ENCODE measurements at places on chromosomes 1 and 21.

DNA sequence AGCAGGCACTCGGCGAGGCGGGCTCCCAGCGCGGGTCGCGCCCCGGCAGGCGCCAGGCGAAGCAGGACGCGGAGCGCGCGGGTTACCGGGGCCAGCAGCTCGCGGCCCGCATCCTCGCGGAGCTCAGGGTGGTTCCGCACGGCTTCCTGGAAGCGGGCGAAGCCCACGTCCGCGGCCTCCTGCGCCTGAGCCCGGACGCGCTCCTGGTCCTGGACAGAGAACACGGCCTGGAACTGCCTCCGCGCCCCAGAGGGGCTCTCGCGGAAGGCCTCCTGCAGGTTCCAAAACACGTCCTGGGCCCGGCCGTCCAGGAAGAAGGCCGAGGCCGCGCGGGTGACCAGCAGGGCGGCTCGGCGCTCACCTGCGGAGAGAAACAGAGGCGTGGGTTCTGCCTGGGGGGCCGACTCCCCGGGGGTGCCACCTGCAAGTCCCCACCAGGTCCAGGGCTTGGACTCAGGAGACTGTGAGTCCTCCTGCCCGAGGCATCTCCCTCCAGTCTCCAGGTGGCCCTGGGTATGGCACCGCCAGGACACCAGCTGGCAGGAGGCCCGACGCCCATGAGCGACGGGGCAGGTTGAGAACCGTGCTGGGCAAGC lies 11.4 kb downstream of the TTC34 start:
- DNase-seq: no peak

DNA sequence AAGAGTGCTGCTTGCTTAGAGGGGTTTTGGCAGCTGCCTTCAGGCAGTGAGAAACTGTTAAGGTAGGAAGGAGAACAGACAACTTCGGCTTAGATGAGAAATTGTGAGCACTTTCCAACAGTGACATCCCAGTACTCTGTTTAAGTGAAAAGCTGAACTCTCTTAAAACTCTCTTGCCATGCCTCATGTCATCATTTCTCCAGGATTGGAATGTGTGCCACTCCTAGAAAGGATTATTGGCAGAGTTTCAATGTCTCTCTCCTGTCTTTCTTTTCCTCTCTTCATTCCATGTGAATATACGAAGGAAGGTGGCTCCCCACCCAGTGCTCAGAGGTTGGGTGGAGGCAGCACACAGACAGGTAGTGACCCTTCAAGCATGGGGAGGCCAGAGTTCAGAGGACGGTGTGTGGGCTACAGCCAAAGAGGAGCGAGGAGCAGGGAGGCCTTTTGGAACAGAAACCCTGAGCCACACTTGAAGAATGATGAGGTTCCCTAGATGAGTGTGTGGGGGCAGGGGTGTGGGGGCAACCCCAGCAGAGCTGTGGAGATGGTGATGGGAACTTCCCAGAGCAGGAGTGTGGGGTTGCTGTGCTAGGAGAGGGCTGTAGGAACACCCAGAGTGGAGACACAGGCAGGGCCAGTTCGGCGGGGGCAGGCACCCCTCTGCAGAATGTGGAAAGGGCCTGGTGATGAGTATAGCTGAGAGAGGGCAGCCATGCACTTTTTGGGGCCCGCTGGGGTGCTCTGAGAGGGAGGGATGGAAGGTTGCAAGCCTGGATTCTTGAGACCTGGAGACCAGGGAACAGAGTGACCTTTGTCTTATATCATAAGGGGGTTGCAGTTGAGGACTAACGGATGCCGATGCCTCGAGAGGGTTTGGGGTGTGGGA lies 58.8 kb downstream of the GALNT2 start:
- DNase-seq: no peak

DNA sequence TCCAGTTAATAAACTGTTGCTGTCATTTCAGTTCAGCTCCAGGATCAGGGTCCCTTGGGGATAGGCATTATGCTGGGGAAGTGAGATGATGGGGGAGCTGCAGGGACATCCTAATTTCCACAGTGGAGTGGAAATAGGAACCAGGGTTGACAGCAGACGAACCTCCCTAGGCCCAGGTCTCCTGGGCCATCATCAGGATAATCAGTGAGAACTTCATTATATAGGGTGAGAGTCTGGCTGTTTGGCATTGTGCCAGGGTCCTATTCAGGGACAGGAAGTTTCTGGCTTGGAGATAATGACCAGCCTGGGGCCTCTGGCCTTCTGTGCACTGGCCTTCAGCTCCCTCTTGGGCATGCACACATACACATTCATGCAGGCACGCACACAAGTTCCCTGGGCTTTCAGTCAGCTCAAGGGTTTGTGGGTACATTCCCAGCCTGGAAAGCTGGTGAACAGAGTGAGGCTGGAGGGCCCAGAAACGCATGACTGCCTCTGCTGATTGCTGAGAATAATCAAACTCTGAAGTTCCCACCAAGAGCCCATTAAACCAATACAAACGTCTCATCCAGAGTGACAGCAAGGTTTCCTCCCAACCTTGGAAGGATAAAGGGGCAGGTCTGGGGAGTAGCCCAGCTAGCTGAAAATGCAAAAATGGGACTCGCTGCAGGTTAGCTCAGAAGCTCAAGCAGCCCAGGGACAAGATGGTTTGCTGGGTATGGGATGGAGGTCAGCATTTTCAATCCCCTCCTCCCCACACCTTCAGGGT lies 13.9 kb upstream of the LRIG2 start:
- DNase-seq: no peak

DNA sequence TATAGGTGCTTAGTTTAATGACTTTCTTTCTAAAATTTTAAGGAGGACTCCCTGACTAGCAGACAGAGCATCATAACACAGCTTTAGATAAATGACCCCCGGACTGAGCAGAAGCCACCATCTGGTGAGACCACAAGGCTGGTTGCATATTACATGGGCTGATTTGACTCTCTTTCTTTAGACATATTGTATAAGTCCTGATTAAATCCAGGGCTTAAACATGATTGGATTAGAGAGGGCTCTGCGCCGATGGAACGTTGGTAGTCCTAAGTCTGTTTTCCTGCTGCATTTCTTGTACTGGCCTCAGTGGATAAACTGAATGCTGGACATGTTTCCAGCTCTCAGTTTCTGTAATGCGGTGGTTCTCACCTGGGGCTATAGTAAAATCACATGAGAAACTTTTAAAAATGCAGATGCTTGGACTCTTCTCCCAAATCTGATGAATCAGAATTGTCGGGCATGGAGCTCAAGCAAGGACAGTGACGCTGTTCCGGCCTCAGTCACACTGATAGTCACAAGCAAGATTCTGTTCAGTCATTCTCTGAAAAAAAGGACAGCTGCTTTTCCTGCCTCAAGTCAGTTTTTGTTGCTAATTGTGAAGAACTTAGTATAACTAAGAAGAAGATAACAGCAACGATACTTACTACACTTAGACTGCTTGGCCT lies 16.6 kb downstream of the DDI2 start:
- no peak for DNase-seq

DNA sequence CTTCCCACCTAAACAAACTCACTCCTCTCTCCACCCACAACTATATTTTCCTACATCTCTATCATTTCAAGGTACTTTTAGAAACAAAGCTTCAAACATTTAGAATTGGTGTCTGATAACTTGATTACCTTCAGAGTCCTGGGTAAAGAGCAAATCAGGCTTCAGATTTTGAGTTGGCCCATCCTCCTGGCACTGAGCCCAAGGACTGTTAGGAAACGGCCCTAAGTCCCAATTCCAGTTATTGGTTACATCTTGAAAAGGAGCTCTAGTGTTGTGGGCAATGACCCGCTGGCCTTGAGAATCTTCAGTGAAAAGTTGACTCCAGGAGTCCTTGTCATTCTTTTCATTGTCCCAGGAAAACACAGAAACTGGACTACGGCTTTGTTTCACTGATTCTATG lies 15.1 kb downstream of the MTFR1L start:
- DNase-seq: no peak

Measured in CD4-positive, alpha-beta T cell treated with Interleukin-6 at 100 ng/mL for 8 hours (primary cell).